Activated CD8-positive, alpha-beta memory T cell treated with anti-CD3 and anti-CD28 coated beads for 1 hour (primary cell): ENCODE measurements at places on chromosomes 11 and 22.

GRCh38 chr22:22044153-22044552, 61.6 kb upstream of the TOP3B start:
- DNase-seq: no peak

DNA sequence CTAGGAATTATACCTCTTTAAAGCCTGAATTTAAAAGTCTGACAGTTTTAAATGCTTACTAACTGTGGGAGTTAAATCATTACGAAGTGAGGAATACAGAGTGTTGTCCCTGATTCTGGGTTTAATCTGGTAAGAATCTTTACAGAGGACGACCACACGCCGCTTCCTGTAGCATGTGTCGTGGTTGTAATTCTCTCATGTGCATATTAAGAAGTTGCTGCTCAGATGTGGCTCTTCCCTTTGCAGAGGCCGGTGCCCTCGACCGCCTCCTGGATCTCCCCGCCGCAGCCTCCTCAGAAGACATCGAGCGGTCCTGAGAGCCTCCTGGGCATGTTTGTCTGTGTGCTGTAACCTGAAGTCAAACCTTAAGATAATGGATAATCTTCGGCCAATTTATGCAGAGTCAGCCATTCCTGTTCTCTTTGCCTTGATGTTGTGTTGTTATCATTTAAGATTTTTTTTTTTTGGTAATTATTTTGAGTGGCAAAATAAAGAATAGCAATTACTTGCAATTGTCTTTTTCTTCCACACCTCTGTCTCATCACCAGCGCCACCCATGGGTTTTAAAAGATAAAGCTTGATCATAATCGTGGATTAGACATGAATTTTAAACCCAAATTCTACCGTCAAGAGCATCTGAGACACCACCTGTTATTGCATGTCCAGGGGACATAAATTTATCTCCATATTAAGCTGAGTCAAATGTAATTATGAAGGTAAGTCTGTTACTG, 6.5 kb downstream of the GAL start:
- no peak for DNase-seq

- no peak for DNase-seq
Measured at GRCh38 chr22:46595545-46595944, 24.6 kb upstream of the GRAMD4 start.

- no peak for DNase-seq
Measured at GRCh38 chr11:35334385-35335090, 84.8 kb downstream of the SLC1A2 start.

GRCh38 chr11:118843565-118843964, 40.1 kb upstream of the CXCR5 start:
- no peak for DNase-seq

GRCh38 chr11:108838102-108838791, 173.4 kb downstream of the DDX10 start:
- DNase-seq: no peak

DNA sequence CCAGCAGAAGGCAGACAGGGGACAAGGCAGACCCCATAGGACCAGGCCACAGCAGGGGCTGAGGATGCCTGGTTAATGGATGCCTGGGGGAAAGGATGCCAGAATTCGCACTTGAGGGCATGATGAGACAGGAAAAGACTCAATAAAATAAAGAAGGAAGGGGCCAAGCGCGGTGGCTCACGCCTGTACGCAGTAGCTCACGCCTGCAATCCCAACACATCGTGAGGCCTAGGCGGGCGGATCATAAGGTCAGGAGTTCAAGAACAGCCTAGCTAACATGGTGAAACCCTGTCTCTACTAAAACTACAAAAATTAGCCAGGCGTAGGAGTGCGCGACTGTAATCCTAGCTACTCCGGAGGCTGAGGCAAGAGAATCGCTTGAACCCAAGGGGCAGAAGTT, 9.8 kb downstream of the APOBEC3D start:
- DNase-seq: no peak
